ENCODE measurements at places on chromosomes 5 and 9. TPM values are rescaled to one million over a fixed set of nuclear protein-coding genes. Genes with fewer than 3 reads are reported as not detected.

The CDHR2 gene
- not detected for total RNA-seq

The ZNF462 gene
- 11.9 TPM for total RNA-seq

The CER1 gene
- not detected for total RNA-seq

The PAIP1 gene
- 116 TPM for total RNA-seq

DNA sequence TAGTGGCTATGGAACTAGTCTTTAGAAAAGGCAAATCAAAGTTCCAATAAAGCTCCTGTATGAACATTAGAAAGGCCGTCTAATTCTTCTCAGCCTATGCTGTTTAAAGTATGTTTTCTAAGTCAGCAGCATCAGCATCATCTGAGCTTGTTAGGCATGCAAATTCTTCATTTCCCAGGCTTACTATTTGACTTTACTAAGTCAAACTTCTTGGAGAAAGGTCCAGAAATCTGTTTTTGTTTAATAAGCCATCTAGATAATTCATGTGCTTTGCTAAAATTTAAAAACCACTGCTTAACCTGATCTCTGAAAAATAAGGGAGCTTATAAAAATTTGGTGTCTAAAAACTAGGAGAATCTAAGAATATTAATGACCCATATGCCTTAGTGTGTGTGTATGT, 200.2 kb upstream of the SGCD start:
- no peak for DNase-seq

- no peak for DNase-seq
These were observed 743.0 kb upstream of the NUDT12 start for GRCh38 chr5:104305602-104306001.

- DNase-seq = no peak
These were observed 233.1 kb upstream of the FBXL7 start for GRCh38 chr5:15266841-15267240.

DNA sequence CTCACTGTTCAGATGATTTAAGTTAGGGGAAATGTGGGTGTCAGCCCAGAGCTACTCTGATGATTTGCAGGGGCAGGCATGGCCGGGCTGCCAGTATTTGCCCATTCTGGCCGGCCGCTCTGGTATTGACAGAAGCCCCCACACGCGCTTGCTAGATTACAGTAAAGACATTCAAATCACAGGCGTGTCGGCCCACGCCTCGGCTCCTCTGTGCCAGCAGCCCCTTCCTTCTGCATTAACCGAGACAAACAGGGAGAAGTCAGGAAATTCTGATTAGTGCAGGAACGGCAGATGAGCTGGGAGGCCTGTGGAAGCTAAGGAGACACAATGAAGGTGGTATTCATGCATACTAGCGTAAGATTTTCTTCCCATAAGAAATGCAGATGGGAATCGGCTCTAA, 113.3 kb downstream of the CRB2 start:
- no peak for DNase-seq

- no peak for DNase-seq
These were observed 119.6 kb upstream of the ITGA1 start for GRCh38 chr5:52668139-52668538.

DNA sequence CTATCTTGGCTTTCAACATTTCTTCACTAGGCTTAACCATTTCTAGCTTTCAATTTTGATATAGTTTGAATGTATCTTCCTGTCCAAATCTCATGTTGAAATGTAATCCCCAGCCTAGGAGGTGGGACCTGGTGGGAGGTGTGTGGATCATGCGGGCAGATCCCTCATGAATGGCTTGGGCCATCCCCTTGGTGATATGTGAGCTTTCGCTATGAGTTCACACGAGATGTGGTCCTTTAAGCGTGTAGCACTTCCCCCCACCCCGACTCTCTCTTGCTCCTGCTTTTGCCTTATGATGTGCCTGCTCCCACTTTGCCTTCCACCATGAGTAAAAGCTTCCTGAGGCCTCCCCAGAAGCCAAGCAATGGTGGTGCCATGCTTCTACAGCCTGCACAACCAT, 40.6 kb downstream of the PHAX start:
- DNase-seq = no peak

DNA sequence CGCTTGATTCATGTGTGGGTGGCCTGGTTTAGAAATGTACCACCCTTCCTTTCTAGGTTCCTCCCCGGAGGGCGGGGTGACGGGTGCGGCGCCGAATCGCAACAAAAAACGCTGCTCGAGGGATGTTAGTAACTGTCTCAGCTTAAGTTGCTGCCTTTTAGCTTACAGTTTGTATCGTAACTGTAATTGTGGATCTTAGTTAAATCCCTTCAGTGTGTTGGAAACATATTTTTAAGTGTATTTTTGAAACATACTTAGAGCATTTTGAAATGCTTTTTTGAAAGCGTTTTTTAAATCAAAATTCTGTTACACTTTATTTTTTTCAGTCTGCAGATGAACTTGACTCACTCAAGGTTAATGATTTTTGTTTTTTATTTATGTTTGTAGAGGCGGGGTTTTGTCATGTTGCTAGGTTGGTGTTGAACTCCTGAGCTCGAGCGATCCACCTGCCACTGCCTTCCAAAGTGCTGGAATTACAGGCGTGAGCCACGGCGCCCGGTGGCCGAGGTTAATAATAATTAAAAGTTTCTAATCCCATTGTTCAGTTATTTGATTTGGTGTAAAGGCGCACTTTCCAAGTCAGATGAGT, 997 bp upstream of the CHD1 start:
- no peak for DNase-seq

- no peak for DNase-seq
These were observed 271.5 kb downstream of the NR3C1 start for GRCh38 chr5:143131972-143132371.

DNA sequence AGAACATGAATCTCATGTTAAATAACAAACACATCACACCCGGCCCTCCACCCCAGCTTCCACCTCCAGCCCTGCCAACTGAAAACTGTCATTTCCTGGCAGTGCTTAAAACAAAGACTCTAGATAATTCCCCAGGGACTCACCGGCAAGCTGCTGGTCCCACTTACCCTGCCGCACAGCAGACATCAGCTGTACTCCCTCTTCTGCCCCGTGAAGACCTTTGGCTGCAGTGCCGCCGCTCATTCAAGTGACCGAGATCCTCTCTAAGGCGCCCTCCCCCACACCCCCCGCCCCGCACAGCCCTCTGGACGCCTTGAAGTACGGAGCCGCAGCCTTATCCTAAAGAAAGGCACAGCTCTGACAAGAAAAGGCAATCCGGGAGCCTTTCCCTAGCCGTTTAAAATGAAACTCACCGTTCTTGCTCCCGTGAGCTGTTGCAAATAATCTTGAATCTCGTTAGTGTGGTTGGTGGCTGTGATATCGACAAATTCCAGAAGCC, 434 bp downstream of the GLRX start:
- DNase-seq = peak; percentile 42

DNA sequence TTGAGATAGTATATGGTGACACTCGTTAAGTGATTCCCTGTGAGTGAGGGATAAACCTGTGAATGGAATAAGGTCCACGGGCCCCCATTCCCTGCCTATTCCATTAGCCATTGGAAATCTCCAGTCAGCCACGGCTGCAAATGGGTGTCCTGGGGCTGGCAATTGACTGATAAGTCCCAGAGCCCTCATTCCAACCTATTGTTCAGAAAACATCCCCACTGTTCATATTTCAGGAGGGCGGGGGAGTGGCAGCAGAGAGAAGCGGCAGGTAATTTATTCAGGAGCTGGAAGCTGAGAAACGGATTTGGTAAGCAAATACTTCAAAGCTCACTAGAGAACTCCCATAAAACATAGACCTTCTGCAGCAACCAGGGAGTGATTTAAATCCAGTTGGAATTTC, 42.0 kb downstream of the TMEM174 start:
- DNase-seq = no peak

DNA sequence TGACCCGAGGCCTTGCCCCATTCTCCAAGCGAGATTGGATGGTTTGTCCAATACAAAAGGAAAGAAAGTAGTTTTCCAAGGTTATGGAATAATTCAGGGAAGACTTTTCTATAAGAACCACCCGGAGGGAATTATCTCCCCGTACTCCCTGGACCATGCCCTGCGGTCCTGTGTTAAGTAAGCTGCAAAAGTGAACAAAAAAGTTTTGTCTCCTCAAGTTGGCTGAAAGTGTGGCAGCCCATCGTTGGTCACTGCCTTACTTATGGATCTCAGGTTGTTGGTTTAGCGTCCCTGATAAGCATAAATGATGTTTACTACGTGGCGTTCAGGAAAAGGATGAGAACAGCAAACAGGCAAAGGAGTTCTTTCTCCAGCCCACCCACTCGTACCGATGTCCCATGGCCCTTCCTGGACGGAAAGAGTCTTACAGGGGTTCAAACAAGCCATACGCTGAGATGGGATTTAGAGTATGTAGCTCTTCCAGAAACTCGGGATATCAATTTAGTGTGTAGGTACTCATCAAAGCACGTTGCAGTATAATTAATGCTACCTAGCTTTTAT, 413 bp upstream of the AUH start:
- no peak for DNase-seq

DNA sequence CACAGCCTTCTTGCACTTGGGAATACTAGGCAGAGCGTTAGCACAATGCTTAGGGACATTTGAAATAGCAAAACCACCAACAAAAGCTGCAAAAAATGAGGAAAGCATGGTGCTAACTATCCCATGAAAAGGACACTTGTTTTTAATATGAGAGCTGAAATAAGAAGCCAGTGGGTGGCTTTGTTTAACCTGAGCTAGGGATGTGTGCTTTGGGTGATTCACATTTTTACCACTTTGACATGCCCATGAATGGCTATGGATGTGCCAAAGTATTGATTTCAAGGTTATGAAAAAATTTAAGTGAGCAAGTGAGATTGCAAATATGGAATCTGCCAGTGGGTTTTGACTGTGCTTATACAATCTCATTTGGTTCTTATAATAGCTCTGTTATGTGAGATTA, 67.3 kb downstream of the DMRT2 start:
- DNase-seq = no peak

Measured in HT1080 (cell line).